ENCODE measurements at places on chromosomes 2 and 18. TPM values are rescaled to one million over a fixed set of nuclear protein-coding genes. Genes with fewer than 3 reads are reported as not detected.

GRCh38 chr2:46984040-46984439 lies 68.4 kb upstream of the MCFD2 start:
- no peak for DNase-seq

- DNase-seq = no peak
Observed at GRCh38 chr2:16071865-16072637, 131.7 kb downstream of the MYCN start.

DNA sequence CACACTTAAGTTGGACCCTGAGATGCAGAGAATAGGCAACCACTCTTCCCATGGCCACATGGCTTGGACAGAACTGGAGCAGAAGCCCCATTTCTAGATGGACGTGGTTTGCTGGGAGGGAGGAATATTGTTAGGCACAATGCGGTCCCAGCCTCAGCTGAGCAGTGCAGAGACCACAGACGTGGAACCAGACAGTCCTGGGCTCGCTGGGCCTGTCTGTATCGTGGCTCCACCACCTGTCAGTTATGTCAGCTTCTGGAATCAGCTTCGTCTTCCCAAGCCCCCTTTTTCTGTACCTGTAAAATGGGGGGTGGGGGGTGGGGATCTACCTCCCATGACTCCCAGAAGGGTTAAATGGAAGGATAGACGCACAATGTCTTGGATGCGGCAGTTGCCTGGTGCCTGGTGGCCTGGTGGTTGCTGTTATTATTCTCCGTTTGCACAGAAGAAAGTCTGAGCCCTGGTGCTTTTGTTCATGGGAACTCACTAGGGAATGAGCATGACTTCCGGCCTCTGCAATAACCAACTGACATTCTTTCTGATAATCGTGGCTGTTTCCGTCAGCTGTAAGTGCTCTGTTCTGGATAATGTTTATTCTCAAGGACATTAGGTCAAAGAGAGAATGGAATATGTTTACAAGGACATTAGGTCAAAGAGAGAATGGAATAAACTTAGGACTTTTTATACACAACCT lies 31.4 kb downstream of the COLEC11 start:
- DNase-seq = peak; percentile 5

- DNase-seq = no peak
Observed at GRCh38 chr18:2958819-2959298, 54.1 kb downstream of the LPIN2 start.

DNA sequence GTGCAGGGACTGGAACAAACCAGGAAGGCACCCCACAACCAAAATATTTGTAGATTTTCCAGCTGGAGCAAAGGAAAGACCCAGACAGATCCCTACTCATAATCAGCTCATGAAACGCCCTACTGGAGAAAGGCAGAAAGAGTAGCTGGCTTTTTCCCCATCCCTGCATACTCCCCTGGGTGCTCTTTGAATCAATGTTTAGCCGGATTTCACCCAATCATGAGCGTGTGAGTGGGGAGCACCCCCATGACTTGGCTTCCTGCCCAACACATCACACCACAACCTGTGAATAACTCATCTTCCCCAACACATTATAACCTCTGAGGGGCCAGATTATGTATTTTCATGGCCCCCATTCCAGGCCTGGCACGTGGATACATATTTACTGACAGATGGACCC lies 35.1 kb upstream of the SLC14A1 start:
- DNase-seq = no peak

- DNase-seq = no peak
Observed at GRCh38 chr2:69436596-69436937, 668 bp downstream of the NFU1 start.

DNA sequence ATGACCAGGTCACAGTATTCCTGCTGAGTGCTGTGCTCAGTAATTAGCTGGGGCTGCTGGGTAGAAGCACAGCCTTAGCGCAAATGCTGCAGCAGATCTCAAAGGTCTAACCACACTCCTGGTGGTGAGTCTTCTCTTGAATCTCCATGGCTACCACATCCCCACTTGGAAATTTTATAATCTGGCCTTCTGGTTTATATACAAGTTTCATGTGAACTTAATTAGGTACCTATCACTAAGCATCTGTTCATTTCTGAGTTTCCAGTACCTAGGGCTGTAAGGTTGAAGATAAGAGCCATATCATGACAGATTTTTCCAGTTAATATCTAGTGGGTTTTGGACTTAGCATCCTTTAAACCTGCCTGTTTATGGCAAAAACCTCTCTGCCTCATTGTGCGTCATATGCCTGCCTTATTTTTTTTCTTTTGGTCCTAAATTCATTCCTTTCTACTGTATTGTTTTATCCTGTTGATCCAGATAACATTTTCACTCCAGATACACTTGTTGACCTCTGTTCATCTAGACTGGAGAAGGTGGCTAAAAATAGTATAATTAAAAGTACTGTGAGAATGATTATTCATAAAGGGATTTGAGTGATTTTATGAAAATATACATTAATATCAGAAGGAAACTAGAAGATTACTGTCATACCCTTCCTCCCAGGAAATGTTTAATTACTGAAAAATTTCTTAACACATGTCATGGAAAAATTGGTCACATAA lies 168.4 kb upstream of the THUMPD2 start:
- DNase-seq = no peak

MOCOS gene
- total RNA-seq = 5.5 TPM

DNA sequence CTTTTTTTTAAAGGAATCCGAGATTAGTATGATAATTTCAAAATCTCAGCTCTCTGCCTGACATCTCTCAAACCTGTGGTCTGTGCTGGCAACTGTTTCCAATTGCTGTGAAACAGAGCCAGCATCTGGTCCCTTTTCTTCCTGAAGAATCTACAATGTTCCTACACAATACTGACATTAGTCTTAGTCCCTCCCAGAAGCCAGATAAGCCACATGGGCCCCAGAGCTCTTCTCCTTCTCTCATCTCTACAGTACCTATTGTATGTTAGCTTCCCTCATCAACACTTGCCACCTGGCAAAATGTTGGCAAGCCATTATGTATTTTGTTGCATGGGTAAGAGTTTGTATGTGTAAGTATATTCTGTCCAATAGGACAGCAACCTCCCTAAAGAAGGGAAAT lies 62.9 kb upstream of the CDKL4 start:
- no peak for DNase-seq

CAPN13 gene
- 3.3 TPM for total RNA-seq

- no peak for DNase-seq
Observed at GRCh38 chr2:206438196-206438724, 5.1 kb upstream of the ADAM23 start.

KCNE4 gene
- not detected for total RNA-seq

C2orf49 gene
- 21.1 TPM for total RNA-seq

GRCh38 chr18:60804415-60804814 lies 431.8 kb upstream of the MC4R start:
- DNase-seq = no peak

DNA sequence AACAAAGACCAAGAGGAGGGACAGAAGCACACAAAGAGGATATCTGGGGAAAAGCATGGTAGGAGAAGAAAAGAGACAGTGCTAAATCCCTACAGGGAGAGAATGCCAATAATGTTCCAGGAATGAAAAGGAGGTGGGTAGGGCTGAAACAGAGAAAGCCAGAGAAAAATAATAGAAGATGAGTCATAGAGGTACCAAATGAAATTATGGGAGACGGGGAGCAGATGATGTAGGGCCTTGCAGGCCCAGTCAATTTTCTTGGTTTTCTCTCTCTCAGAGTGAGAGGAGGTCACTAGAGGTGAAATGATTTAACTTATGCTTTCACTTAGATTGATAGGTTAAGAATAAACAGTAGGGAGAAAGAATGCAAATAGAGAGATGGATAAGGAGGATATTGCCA lies 61.5 kb downstream of the RPRM start:
- no peak for DNase-seq

DNA sequence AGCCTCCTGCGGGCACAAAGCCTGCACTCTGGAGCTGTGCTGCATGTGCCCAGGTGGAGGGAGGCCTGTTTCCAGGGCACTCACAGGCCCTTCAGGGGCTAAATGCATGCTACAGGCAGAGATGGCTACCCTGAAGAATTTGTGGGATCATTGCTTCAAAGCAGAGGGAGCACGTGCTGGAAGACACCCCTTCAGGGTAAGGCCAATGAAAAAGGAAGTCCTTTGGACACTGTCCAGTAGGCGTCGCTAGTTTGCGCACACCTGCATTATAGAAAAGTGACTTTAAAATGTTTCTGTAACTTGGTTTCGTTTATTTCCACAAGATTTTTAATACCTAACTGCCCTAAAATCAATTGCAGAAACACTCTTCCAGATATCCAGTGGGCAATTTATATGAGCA lies 325.3 kb downstream of the ZNF516 start:
- no peak for DNase-seq

DNA sequence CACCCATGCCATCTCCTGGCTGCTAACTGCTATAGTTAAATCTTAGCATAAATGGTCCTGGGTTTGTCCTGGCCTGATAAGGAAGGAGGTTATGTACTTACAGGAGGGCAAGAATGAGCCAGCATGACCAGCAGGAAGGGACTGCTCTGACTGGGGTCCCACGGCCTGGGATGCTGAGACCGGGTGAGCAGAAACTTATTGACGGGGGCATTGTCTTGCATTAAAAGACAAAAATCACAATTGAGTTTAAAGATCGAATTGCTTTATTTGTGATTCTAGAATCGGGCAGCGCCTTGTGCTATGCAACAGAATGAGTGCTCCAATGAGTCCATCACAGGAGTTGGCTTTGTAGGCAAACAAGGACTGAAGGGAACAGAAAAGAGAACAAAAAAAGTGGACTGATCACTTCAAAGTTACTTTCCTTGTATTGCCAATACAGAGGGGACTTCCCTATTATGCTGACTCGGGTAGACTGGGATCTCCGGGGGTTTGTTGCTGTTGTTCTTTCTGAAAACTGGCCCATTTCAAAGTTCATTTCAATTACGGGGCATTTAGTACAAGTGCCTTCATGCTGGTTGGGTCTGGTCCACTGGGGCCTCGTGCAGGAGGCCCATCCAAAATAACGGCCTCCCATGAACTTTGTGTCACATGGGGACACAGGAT lies 87.1 kb upstream of the SLC66A3 start:
- no peak for DNase-seq

CDH7 gene
- 0.16 TPM for total RNA-seq

DNA sequence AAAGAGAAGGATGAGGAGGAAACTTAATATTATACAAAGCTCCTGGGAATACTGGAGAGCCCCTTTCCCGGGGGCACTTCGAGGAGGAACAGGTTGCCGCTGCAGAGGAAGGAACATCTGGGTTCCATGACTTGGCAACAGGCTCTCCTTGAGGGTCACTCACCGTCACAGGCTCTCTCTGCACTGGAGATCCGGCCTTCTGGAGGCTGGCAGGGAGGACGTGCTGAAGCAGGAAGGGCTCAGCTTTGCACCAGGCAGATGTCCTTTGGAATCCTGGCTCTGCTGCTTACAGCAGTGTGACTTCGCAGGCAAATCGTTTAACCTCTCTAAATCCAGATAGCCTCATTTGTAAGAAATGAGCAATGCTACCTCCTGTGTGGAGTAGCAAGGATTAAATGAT lies 2.9 kb upstream of the DPYSL5 start:
- DNase-seq = no peak

LYPD6B gene
- 28.5 TPM for total RNA-seq

DNA sequence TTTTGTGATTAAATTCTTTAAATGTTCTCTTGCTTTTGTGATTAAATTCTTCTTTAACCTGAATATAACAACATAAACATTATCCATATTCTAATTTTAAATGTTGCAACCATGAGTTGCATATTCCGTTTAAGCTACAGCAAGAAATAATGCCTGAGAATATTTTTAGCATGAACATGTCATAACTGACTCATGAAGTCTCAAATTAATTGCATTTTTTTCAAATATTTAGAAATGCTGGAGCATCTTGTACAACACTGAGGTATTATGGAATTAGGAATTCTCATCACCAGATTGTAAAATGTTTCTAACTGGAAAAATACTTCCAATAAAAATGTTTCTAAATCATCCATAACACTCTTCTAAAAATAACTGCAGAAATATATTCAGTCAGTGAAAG lies 14.7 kb downstream of the ROCK2 start:
- DNase-seq = no peak

CHRNG gene
- total RNA-seq = not detected

DNA sequence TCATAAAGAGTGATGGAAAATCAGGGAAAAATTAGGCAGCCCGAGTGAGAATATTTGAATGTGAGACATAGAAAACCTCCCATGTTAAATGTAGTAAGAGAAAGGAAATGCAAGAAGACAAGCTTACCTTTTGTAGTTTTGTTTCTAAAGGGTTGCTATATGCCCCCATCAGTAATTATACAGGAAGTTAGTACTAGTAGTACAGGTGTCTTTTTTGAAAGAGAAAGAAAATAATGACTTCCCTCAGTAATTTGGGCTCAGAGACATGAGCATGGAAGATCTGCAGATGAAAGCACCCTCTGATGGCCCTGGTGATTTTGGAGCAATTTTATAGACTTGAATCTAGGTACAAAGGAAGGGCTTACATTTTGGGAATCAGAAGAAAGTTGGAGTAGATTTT lies 80.8 kb downstream of the RHBDD1 start:
- DNase-seq = no peak

C2orf68 gene
- 54.5 TPM for total RNA-seq

GRCh38 chr2:128444121-128444771 lies 125.6 kb upstream of the HS6ST1 start:
- DNase-seq = peak; percentile 11

GALNT3 gene
- 17.2 TPM for total RNA-seq

IL18R1 gene
- total RNA-seq = not detected

- no peak for DNase-seq
Observed at GRCh38 chr2:72278046-72278445, 130.4 kb upstream of the CYP26B1 start.

MAL gene
- not detected for total RNA-seq

MAP4K3 gene
- total RNA-seq = 50.7 TPM

DNA sequence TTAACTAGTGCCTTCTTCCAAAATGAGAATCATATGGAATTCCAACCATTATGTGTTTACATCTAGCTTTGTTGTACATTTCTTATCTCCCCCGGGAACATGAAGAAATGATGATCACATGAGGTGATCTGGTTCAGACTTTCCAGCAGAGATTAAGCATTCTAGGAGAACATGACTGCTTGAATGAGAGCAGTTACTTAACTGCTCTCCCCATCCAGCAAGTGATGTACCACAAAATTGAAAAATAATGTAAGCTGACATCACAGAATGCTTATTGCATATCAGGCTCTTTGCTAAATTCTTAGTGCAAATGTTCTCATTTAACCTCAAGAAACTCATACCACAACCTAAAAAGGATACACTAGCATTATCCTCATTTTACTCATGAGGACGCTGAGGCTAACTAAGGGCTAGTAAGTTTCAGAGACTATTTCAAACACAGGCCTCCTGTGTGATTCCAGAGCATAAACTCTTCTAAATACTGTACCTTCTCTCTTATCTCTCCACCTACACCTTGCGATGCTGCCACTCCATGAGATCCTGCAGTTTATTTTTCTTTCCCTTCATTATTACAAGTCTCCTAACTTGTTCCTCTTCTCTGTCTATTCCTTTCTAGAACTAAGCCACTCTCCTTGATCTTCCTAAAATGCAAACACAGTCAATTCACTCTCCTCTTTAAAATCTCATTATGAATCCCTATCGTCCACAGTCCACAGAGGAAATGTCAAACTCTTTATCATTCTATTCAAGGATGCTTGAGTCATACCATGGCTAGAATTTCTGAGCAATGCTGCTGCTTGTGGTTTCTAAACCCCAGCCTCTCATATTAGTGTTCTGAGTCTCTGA lies 1224.8 kb upstream of the ZEB2 start:
- DNase-seq = no peak

- no peak for DNase-seq
Observed at GRCh38 chr2:55519938-55520885, 694 bp downstream of the CFAP36 start.

TMEM182 gene
- 13.6 TPM for total RNA-seq

GRCh38 chr18:55585065-55585919 lies 2.7 kb downstream of the TCF4 start:
- no peak for DNase-seq
